ENCODE measurements at places on chromosomes 7 and 10.

- DNase-seq: no peak
Measured at GRCh38 chr7:37141742-37142141, 306.9 kb downstream of the ELMO1 start.

DNA sequence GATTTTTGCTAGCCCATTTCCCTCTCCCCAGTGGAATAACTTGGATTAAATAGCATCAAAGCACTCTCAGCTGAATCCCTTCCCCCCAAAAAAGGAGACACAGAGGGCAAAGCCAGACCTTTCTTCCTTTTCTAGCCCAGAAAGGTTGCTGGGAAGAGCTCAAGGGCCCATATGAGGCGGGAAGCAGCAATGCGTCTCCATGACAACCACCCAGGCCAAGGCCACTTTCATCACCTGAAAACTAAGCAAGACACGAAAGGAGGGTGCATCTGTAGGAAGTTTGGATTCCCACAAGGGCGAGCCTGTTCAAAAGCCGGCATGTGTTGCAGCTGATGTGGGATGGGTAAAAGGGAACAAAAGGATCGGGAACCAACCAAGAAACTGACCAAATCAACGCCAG lies 229.1 kb downstream of the PLXNA4 start:
- no peak for DNase-seq

GRCh38 chr10:79445977-79446757 lies 743 bp upstream of the ZCCHC24 start:
- peak; percentile 15 for DNase-seq

GRCh38 chr7:117157241-117158209 lies 165.3 kb downstream of the WNT2 start:
- DNase-seq: no peak

DNA sequence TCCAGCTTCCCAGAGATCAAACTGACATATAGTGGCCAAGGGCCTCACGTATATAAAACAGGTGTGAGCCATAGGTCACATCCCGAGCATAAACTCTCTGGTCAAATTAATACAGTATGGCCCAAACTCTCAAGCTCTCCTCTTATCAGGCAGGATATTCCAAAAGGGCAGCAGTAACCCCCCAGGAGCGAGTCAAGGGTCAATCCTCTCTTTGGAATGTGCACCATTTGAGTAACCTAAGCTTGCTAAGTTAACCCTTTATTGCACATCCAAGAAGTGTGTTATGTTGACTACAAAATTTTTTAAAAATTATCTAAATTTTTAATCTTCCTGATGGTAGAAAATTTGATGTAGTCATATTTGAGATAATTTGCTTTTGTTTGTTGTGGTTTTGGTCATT lies 4.5 kb upstream of the TRIM24 start:
- DNase-seq: no peak

GRCh38 chr10:113058523-113059370 lies 108.7 kb downstream of the TCF7L2 start:
- no peak for DNase-seq

DNA sequence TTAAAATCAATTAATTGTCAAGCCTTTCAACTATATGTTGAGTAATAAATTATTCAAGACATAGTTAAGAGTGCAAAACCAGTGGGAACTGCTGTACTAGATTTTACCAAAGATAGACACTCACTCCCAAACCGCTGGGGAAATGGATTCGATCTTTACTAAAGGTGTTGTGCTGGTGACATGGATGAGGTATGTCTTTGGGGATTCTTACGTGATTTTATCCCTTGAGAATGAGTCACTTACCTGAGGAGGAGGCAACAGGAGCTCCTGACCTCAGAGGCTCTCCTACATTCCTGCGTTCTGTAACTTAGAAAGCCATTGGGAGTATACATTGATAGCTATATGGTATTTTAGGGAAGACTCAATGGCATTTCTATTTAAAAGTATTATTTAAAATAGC lies 165.5 kb downstream of the PKD1L1 start:
- DNase-seq: no peak

DNA sequence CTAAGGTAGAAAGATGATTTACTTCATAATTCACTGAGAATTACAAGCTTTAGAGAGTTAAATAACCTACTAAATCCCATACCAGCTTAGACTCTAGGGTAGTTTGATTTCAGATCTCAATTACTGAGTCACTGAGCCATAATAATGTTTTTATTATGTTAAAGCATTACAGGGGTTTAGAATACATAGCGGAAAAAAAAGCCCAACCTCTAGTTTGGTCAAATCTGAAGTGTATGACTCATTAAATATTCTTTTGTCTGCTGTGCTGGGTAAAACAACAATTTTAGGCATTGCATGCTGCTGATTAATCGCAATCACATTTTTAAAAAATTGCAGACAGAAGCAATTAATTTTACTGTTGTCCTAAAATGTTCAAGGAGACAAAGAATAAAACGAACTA lies 48.5 kb downstream of the MALRD1 start:
- no peak for DNase-seq

- no peak for DNase-seq
Measured at GRCh38 chr10:82883603-82884002, 1008.6 kb downstream of the NRG3 start.

- no peak for DNase-seq
Measured at GRCh38 chr10:99330347-99330924, 1.3 kb downstream of the CNNM1 start.

GRCh38 chr10:104556831-104557230 lies 84.3 kb upstream of the SORCS3 start:
- no peak for DNase-seq

- no peak for DNase-seq
Measured at GRCh38 chr10:103295374-103296015, 18.6 kb downstream of the INA start.

DNA sequence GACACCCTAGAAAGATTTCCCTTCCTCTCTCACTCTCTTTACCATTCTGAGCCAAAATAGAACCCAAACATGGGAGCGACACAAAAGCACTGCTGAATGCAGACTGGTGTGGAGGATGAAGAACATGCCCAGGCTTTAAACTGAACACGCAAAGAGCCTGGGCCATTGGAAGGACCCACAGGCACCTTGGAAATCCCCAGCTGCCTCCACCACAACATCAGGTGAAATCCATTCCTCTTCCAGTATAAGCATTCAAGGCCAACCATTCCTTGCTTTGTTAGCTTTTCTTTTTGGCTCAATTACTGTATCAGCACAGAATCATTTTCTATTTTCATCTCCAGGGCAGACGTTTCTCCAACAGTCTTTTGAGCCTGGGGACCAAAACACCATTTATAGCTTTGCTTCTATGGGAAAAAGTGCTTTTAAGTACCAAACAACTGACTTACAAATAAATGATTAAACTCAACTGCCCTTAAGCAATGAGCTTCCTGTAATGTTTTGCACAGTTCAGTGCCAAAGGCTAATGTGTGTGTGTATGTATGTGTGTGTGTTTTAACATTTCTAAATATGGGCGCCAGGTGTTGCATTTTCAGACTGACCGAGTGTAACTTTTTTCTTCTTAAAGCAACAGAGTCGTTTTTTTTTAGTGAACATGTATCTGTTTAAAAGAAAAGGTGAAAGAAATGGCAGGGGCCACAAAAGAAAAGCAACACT lies 16.2 kb upstream of the BLNK start:
- DNase-seq: no peak

All from CD4-positive, alpha-beta T cell treated with Interleukin-4 for 1 hour (primary cell).